Thymus (tissue), 14 donors: ENCODE measurements at places on chromosomes 7 and 10. TPM values are rescaled to one million over a fixed set of nuclear protein-coding genes. Genes with fewer than 3 reads are reported as not detected.

DNA sequence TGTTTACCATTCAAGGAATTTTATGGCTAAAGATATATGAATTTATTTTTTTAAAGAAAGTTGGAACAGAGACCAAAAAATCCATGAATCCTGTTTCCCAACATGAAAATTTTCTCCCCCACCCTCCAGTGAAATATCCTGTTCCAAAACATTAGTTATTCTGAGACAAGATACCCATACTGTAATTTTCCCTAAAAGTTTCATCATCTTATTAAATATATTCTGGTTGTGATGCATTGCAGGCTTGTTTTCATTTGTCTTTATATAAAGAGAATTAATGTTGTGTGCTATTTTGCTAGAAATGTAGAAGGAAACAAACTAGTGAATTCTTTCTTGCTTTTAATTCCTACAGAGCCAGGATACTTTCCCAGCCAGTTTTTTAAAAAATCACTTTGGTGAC, 106.6 kb downstream of the EXOC4 start:
- no peak for DNase-seq

GRCh38 chr10:103708627-103709288, 146.6 kb downstream of the SH3PXD2A start:
- DNase-seq = no peak

KCNIP2 gene
- 0.85 TPM for total RNA-seq

HOXA5 gene
- 0.24 TPM for total RNA-seq

PRPS1L1 gene
- total RNA-seq = not detected

ARHGEF5 gene
- total RNA-seq = 1.4 TPM
